ENCODE measurements at places on chromosomes 3 and 15.

DNA sequence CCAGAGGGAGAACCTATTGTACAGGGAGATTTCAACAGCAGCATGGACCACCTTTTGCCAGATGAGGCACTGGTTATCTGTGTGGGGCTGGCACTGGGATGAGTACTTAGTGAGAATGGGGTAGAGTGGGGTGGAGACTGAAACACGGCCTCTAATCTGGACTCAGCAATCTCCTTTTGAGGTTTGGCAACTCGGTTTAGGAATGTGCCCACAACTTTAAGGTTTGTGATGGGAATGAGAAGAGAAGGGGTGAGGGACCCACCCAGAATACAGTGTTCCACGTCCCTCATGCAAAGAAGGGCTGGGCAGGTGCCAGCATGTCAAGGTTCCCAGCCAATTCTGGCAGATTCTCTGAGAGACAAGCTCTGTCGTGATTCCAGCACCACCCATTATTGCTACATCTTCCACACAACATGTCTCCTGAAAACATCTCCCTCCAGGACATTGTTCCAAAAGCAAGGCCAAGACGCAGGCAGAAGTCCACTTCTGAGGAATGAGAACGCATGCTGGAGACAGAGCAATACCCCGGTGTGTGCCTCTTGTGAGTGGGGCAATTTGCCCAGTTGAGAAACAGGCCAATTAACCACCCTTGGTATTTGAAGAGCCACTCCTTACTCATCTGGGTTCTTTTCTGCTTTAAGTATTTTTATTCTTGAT lies 37.5 kb upstream of the CCR4 start:
- no peak for DNase-seq

GRCh38 chr3:142628801-142629200 lies 32.6 kb downstream of the PLS1 start:
- DNase-seq: no peak

DNA sequence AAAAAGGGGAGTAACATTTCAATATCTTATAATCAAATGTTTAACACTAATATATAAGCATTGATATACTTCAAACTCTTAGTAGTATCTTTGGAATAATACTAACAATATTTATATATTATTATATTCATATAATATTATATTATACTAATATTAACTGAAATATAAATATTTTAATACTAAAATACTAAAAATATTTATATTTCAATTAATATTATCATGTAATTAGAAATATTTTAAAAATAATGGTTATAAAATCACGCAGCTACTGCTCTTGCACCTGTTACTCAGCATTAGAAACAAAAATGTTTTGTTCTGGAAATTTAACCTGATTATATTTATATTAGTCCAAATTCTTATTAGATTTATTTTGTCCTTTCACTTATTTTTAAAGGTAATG lies 12.6 kb upstream of the ATP8B4 start:
- DNase-seq: no peak

GRCh38 chr3:51962854-51963530 lies 4.3 kb downstream of the PCBP4 start:
- no peak for DNase-seq

DNA sequence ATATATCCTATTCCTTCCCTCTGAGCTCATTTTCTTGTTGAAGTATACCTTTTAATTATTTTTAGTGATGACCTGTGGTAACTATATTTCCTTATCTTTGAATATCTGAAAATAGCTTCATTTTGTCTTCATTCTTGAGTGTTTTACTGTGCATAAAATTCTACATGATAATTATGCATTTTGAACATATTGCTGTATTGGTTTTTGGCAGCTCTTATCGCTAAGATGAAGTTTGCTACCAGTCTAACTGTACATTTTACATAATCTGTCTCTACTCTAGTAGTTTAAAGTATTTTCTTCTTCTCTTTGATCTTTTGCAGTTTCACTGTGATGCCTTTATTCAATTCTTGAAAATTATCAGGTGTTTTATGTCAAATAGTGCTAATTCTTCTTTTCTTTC lies 189.5 kb downstream of the ISL2 start:
- no peak for DNase-seq

DNA sequence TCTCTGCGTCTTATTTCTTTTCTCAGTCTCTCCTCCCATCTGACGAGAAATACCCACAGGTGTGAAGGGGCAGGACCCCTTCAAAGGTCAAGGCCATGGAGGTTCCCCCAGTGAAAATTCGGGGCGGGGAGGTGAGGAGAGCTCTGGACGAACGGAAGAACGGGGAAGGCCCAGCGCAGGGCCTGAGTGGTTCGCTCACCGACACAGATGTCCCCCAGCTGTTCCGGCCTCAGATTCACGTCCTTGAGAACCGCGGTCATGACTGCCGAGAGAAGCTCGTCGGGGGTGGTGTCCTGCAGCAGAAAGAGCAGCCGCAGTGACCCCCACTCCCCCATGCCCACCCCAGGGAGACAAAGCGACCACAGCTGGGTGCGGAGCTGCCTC lies 542 bp downstream of the ACAA1 start:
- DNase-seq: no peak

DNA sequence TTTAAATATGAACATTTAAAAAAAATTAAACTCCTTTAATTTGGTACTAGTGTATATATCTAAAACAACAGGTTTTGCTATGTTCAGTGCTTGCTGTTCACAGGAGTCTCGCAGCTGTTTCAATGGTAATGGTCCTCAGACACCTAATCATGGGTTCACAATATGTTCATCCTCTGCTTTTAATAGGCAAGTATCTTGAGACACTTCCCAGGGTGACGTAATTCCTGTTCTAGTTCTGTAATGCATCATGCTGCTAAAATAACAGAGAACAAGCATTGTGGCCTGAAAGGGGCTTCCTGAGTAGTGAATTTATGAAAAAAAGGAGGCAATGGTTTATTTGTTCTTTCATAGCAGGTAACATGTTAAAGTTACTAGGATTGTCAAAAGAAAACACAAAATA lies 625.2 kb upstream of the GBE1 start:
- no peak for DNase-seq

All from CD4-positive, alpha-beta T cell (primary cell).